Sciatic nerve (tissue), 2 donors: ENCODE measurements at places on chromosomes 1 and 21.

DNA sequence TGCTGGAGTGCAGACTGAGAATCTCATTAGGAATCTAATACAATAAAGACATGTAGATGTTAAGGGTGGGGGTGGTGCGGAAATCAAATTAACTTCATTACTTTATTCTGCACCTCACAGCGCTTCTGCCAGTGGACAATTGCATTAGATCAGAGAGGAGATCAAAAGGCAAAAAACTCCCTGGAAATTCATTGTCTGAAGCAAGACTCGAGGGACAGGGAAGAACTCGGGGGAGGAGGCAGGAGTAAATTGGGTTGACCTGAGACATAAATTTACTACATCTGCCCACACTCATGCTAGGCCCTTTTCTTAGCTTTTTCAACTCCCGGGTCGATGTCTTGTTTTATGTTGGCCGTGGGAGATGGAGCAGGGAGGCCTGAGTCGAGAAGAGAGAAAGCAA lies 315.4 kb downstream of the SPATA17 start:
- no peak for DNase-seq

- DNase-seq = no peak
These were observed 21.9 kb upstream of the KIF14 start for GRCh38 chr1:200642481-200642880.

GRCh38 chr1:30681782-30682181 lies 41.6 kb downstream of the MATN1 start:
- DNase-seq = no peak

GRCh38 chr1:153612755-153613331 lies at the start of gene S100A16:
Gene S100A16, minus strand, starts transcription at chr1:153613137. Its CDS starts 4,986 bp downstream, at chr1:153608151.
- peak; percentile 86 for DNase-seq

GRCh38 chr1:99957818-99958217 lies 12.0 kb upstream of the SLC35A3 start:
- DNase-seq = no peak

GRCh38 chr21:46048926-46049889 lies 48.7 kb upstream of the COL6A2 start:
- DNase-seq = peak; percentile 88

GRCh38 chr1:154835531-154836324 lies 34.4 kb downstream of the KCNN3 start:
- DNase-seq = no peak

- peak; percentile 85 for DNase-seq
These were observed 102.3 kb upstream of the LMO4 start for GRCh38 chr1:87226341-87226760.

GRCh38 chr1:211910913-211911485 lies 80.4 kb upstream of the LPGAT1 start:
- DNase-seq = no peak

- no peak for DNase-seq
These were observed 71.3 kb downstream of the RIPK4 start for GRCh38 chr21:41695513-41695912.
